ENCODE measurements at places on chromosomes 11 and 22. TPM values are rescaled to one million over a fixed set of nuclear protein-coding genes. Genes with fewer than 3 reads are reported as not detected.

TRIM49 gene
- total RNA-seq, result 0.43 TPM

- no peak overlapping the region for H3K4me3 ChIP-seq
- H3K36me3 ChIP-seq, result no peaks in the 10 kb centered on the region
- no peak overlapping the region for H3K27ac ChIP-seq
- DNase-seq, result no peak
Measured at GRCh38 chr22:24501301-24502005, 6.3 kb downstream of the UPB1 start.

GRCh38 chr11:122898799-122899198, 16.2 kb downstream of the JHY start:
- no peaks in the 10 kb centered on the region for H3K27me3 ChIP-seq
- no peak overlapping the region for H3K4me3 ChIP-seq
- no peaks in the 10 kb centered on the region for H3K4me1 ChIP-seq
- no peak overlapping the region for H3K27ac ChIP-seq
- no peaks in the 10 kb centered on the region for H3K36me3 ChIP-seq
- DNase-seq, result no peak

DNA sequence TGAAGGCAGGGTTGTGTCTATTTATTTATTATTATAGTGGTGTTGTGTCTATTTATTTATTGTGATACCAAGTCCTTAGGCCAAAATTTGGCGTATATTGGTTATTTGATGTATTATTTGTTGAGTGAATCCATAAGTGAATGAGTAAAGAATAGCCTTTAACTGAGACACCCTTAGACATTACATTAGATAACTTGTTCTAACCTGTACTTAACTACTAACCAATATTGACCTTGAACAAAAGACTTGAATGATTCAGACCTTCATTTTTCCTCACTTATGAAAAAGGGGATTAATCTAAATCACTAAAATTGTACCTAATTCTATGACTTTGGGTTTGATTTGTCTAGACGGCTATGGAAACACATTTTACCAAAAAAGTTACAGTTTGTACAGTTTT, 370.5 kb downstream of the JRKL start:
- H3K36me3 ChIP-seq, result no peaks in the 10 kb centered on the region
- no peak overlapping the region for H3K4me3 ChIP-seq
- no peaks in the 10 kb centered on the region for H3K27me3 ChIP-seq
- no peaks in the 10 kb centered on the region for H3K4me1 ChIP-seq
- no peak overlapping the region for H3K27ac ChIP-seq
- no peak for DNase-seq

- no peaks in the 10 kb centered on the region for H3K36me3 ChIP-seq
- peaks cover 6% of the 10 kb centered on the region for H3K4me1 ChIP-seq
- no peak overlapping the region for H3K4me3 ChIP-seq
- no peaks in the 10 kb centered on the region for H3K27me3 ChIP-seq
- DNase-seq, result peak; percentile 57
Measured at GRCh38 chr11:1458340-1459218, 28.0 kb downstream of the MOB2 start.

PRRG4 gene
- total RNA-seq, result 0.93 TPM
